Stimulated activated CD8-positive, alpha-beta memory T cell treated with anti-CD3 and anti-CD28 coated beads, Interleukin-15, amount 100 ng/mL, for 1 hour (primary cell): ENCODE measurements at places on chromosomes 3 and 15.
A peak's percentile ranks its signal among the peaks of the same experiment; 100 is the strongest.

GRCh38 chr3:156530980-156531379 lies 23.9 kb downstream of the SSR3 start:
- no peak for DNase-seq

- DNase-seq: no peak
These were observed 65.3 kb upstream of the RAP2B start for GRCh38 chr3:153096731-153097131.

GRCh38 chr15:57890878-57891277 lies 174.6 kb downstream of the ALDH1A2 start:
- no peak for DNase-seq

DNA sequence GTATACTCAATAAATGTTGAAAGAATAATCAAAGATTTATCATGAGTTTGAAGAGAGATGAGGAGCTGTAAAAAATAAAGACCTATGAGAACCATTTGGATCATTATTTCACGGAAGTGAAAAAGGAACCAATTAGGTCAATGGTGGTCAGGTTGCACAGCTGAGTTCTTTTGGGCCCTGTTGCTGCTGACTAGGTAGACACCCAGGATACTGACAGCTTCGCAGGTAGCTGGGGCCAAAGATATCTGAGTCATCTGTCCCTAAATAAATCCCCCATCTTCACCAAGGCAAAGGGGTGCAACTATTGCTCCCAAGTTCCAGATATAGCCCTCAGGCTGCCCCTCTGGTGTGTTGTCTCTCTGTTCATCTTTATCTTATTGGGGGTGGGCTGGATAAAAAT lies 5.0 kb upstream of the ARL14 start:
- DNase-seq: no peak

GRCh38 chr15:49279521-49280456 lies 109.7 kb downstream of the GALK2 start:
- no peak for DNase-seq

GRCh38 chr3:194421-194820 lies 2.1 kb upstream of the CHL1 start:
- DNase-seq: no peak

GRCh38 chr3:138360869-138361525 lies 12.6 kb downstream of the MRAS start:
- no peak for DNase-seq

- DNase-seq: no peak
These were observed 7.3 kb upstream of the FURIN start for GRCh38 chr15:90860942-90861675.

GRCh38 chr15:90994059-90994416 lies 297 bp downstream of the PRC1 start:
- DNase-seq: no peak

DNA sequence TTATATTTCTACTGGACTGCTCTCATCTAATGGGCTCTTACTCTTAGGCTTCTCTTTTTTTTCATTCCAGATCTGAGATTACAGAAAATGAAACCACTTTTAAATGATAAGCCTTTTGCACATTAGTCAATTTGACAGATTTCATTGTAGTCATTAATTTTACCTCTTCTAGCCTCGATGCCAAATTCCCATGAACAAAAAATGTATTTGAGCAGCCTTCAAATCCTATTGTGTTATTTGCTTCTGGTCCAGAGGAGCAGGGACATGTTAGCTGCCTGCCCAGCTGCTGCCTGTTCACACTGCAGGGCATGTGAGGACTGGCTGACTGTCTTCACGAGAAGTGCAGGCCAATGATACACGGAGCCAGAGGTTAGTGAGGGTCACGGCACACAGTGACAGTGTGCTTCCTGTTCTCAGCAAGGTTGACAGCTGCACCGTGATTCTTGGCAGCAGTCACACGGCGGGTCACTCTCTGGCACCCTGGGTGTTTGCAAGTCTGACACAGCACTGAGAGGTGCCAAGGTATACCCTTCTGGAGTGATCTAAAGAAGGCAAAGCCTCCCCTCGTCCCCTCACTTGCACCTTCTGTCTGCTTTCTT lies 40.8 kb downstream of the KAT2B start:
- peak; percentile 15 for DNase-seq

DNA sequence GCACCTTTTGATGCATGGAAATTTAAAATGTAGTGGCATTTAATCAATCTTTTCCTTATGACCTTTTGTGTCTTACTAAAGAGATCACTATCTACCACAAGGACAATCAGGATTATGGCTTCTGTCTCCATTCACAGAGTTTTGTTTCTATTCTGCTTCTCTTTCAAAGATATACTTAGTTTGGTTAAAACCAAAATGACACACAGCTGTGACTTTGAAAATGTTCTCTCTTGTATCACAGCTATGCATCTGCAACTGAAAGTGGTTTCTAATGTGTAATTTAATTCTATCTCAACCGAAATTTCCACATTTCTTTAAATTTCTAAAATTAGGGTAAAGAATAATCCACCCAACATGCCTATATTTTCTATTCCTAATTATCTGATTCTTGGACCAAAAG lies 27.7 kb downstream of the HLTF start:
- DNase-seq: no peak

DNA sequence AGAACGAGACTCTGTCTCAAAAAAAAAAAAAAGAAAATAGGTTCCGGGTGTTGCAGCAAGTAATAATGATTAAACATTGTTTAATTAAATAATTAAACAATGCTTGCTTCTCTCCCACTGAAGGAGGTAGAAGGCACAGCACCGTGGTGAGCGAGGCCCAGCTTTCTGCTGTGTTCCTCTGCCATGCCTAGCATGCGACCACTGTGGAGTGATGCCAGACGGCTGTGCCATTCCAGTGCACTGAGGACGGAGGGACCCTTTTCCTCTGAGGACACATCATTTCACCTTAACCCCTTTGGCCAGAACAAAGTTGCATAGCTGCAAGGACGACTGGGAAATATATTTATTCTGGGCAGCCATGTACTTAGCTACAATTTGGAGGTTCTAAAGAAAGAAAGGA lies 322.8 kb upstream of the TPRG1 start:
- no peak for DNase-seq

DNA sequence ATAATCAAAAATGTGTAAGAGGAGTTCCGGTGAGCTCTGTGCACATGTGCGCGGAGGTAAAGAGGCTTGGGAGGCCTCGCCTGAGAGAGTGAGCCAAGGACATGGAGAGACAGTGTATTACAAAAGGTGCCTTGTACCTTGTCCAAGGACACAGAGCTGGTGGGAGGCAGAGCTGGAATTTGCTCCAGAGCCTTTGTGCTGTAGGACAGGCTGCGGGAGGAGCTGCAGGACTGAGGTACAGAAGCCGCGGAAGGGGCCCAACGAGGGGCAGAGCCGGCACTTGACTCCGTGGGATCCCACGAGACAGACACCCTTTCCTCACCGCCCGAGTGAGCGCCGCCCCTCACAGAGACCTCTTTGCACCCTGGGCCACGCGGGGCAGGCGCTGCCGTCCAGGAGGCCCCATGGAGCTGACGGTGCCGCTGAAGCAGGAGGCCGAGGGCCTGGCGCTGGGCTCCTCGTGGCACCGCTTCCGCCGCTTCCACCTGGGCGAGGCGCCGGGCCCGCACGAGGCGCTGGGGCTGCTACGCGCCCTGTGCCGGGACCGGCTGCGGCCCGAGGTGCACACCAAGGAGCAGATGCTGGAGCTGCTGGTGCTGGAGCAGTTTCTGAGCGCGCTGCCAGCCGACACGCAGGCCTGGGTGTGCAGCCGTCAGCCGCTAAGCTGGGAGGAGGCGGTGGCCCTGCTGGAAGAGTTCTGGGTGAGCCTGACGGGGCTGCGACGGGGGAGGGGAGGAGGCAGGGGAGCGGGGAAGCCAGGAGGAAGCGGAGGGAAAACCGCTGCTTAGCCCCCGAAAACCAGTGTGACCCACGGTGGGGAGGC lies 68.7 kb downstream of the SLTM start:
- no peak for DNase-seq

GRCh38 chr3:141250828-141251227 lies 19.2 kb downstream of the PXYLP1 start:
- DNase-seq: no peak

GRCh38 chr15:41564960-41565502 lies 6.0 kb downstream of the TYRO3 start:
- DNase-seq: no peak

DNA sequence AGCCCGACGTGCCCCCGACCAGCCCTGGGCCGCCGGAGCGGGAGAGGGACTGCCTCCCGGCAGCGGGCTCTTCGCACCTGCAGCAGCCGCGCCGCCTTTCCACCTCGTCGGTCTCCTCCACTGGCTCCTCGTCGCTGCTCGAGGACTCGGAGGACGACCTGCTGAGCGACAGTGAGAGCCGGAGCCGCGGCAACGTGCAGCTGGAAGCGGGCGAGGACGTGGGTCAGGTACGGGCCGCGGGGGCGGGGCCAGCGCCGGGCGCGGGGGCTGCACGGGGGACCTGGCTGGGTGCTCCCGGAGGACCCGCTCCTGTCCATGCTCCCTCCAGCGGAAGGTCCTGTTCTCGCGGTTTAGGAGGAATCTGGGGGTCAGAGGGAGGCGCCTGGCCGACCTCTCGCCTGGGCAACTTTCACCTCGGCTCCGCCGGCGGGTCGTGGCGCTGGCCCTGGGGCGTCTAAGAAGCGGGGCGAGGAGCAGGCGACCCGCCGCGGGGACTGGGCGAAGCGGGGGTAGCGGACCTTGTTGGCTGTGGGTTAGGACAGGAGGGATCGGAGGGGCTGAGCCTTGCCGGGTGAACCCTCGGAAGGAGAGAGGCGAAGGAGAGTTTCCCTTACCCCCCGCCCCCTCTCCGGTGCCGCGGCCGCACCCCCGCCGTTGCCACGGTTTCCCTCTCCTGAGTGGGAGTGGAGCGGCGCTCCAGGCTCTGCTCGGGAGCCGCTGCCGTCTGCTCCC lies 682 bp downstream of the ITPKA start:
- DNase-seq: no peak

- DNase-seq: no peak
These were observed 234.4 kb upstream of the LRTM1 start for GRCh38 chr3:55162031-55162795.

DNA sequence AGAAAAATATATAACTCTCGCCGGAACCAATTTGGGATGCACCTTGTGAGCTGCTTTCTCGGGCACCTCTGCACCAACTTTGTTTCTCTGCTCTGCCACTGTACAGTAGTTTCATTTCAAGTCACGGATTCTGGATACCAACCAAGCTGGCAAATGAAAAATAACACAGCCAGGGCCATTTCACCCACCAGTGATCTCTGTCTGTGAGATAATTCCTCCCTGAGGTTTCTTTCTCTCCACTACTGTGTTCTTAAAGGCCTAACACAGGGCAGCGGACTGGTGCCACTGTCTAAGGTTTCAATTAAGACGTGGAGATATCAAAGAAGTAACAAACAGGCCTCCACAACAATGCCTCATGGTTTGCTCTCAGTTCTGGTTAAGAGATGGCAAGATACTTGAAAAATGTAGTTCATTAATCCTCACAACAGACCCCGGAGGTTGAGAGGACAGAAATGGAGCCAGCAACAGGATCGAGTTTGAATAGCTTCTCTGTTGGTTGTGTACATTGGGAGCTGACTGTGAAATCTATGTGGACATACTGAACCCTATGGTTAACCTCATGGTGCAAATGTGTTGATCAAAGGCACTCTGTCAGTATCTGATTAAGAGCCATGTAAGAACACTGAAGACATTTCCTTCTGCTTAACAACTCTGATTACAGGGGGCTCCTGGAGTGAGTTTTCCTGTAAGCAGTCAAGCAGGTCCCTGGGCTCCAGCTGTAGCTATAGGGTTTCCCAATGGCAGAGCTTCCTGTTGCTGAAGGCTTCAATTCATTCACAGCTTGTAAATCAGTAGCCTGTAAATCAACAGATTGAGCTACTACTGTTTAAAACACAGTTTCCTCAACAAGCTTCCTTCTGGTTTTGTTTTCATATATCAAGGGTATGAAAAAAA lies 470.5 kb downstream of the EPHA3 start:
- no peak for DNase-seq

DNA sequence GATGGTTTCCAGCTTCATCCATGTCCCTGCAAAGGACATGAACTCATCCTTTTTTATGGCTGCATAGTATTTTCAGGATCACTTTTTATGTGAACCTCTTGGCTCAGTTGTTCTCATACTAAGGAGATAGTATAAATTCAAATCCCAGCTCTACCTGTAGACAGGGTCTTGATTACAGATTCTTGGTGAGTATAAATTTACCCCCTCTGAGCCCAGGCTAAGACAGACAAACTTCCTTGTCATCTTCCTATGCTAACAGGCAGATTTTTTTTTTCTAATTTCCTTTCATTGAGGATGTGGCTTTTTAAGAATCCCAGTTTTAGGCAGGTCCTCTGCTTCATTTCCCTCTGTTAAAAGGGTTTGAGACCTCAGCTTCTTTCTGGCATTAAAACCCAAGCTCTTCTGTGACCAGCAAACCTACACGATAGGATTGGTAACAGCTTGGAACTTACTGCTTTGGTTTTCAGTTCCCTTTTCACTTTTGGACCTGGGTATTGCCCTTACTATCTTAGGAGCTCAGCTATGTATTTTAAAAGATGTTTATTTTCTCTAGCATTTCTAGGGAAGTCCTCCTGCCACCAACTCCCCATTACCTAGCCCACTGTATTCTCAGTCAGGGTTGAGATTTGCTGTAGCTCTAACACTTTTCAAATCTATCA lies 72.5 kb downstream of the VPS8 start:
- DNase-seq: no peak

DNA sequence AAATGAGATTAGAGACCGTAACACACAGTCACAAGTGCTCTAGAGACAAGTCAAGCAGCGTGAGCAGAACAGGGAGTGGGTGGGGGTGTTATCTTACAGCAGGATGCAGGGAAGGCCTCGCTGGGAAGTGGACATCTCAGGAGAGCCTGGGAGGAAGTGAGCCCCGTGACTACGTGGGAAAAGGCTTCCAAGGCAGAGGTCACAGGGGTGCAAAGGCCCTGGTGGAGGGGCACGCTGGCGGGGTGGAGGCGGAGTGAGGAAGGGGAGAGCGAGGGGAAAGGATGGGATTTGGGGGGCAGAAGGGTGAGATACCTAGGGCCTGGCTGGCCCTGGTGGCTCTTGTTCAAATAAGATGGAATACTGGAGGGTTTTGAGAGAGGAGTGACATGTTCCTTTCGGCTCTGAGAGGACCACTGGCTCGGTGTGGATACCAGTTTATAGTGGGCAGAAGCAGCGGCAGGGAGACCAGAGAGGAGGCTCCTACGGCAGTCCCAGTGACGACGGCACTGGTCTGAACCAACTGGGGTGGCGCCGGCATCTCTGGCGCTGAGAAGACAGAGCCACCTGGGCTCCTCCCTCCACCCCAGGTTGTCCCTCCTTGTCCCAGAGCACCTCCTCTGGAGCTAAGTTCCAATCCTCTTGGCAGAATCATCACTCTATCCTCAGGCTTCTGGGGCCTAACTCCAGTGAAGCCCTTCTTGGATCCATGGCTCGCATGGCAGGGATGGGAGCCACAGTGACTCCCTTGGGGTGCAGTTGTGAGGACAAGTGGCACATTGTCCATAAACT lies 266.2 kb upstream of the LYSMD4 start:
- DNase-seq: no peak

- no peak for DNase-seq
These were observed 61.3 kb downstream of the EDEM1 start for GRCh38 chr3:5248822-5249221.

GRCh38 chr3:71244153-71244825 lies 339.2 kb downstream of the FOXP1 start:
- no peak for DNase-seq
